GM04504 (cell line): ENCODE measurements at places on chromosomes 4 and X.

- DNase-seq: no peak
Observed at GRCh38 chr4:2286904-2287593, 25.1 kb upstream of the MXD4 start.

GRCh38 chrX:49179358-49179757 lies 6.8 kb downstream of the PRICKLE3 start:
- no peak for DNase-seq

- DNase-seq: no peak
Observed at GRCh38 chr4:140277576-140277975, 95.9 kb upstream of the SCOC start.

DNA sequence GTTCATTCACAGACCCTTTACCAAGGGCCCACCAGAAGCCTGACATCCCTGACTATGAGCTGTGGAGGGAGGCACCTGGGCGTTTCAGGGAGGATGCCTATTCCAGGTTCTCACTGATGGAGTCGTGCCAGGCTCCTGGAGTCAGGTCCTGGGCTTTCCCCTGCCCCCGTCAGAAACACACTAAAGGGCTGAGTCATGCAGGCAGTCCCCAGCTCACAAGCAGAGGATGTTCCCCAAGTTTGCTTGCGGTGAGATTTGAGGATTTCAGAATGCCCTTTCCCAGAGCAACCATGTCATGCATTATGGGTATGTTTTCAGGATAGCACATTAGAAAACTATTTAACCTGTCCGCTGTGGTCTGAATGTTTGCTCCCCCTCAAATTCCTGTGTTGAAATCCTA lies 45.2 kb downstream of the FHDC1 start:
- no peak for DNase-seq

- no peak for DNase-seq
Observed at GRCh38 chrX:132671229-132671641, 182.4 kb upstream of the MBNL3 start.

- no peak for DNase-seq
Observed at GRCh38 chr4:151641983-151642382, 118.8 kb downstream of the GATB start.

GRCh38 chr4:176533159-176533558 lies 213.4 kb downstream of the SPCS3 start:
- no peak for DNase-seq

DNA sequence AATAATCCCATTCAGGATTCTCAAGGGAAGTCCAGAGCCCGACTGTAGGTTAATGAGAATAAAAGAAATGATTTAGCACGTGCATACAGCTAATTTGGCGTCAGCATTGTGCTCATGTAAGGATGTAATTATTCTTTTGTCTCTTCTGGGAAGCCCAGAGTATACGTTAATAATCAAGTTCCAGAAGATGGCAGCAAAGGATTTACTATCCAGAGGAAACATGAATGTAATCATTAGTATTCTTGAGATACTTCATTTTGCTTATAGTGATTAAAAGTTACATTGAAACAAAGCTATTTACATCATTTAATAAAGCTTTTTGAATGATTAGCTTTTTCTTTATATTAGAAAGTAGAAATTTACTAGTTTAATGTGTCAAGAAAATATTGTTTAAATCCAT lies 27.1 kb upstream of the MAP9 start:
- DNase-seq: no peak

GRCh38 chrX:19566359-19567222 lies 51.3 kb upstream of the MAP3K15 start:
- DNase-seq: peak; percentile 9

DNA sequence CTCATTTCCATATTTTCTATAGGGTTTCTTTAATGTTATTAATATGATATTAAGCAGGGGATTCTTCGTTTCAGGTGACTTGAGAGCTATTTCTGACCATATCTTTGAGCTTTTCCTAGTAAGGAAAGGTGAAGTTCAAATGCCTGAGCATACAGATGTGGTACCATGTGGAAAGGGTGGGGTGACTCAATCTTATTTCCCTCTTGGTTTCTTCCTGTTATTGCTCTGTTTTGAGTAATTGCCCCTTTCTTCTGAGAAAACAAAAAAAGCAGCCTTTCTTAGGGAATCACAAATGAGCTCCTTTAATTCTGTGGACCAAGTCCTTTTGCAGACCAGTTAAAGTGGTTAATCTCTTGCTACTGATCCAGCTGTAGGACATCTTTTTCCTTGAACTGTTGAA lies 41.0 kb upstream of the AGA start:
- DNase-seq: no peak

DNA sequence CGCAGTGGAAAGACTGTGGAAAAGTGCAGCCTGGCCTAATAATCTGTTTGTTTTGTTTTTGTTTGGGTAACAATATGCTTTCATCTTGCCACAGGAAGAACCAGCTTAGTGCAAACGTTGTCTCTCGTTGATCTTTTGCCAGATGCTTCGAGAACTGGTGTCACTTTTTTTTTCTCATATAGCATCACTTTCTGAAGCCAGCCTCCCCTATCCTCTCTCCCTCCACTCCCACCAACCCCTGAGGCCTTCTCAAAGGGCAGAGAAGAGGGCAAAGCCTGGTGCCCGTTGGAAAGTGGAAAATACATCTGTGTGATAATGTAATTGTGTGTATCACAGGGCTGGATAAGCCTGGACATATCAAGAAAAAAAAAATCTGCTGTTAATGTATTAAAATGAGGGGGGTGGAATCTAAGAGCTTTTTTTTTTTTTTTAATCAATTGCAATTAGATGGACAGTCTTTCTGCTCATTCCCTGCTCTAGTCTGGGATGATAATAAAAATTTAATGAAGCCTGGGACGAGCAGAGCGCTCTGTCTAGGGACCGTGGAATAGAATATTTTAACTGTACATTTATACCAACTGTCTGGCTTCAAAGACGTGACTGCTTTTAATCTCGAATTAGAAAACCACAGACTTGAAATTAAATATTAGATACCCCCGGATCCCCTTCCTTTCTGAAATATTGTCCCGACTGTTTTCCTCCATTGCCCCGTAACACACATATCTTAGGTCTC lies 8.1 kb downstream of the POU4F2 start:
- DNase-seq: no peak

- DNase-seq: no peak
Observed at GRCh38 chr4:184397516-184398163, 76.7 kb downstream of the IRF2 start.

DNA sequence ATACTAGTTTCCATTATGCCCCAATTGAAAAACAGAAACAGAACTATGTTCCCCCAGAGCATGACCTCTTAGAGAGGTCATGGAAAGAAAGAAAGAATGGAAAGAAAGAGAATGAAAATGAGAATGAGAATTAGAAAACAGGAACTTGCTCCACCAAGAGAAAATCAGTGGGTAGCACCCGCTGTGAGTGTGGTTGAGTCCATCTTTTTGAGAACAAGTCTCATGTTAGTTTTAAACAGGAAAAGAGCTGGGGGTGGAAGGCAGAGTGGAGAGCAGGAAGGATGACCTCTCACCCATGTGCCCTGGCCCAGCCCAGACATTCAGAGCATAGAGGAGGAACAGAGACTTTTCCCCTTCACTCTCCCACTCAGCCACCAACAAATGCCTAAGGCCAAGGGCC lies 4.9 kb downstream of the GSX2 start:
- DNase-seq: no peak

DNA sequence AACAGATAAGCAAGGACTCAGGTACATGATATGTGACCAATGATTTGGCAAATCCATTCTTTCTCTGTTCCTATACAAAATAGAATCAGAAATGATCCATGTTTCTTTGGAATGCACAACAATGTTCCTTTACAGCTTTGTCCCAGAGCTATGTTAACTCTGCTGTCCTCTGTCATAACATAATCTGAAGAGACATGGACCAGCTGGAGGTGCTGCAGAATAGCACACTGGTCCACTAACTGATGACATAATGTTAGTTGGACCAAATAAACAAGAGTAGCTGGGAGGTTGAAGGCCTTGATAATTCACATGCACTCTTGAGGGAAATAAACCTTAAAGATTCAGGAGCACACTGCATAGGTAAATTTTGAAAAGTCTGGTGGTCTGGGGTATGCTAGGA lies 23.0 kb upstream of the DHX15 start:
- no peak for DNase-seq

DNA sequence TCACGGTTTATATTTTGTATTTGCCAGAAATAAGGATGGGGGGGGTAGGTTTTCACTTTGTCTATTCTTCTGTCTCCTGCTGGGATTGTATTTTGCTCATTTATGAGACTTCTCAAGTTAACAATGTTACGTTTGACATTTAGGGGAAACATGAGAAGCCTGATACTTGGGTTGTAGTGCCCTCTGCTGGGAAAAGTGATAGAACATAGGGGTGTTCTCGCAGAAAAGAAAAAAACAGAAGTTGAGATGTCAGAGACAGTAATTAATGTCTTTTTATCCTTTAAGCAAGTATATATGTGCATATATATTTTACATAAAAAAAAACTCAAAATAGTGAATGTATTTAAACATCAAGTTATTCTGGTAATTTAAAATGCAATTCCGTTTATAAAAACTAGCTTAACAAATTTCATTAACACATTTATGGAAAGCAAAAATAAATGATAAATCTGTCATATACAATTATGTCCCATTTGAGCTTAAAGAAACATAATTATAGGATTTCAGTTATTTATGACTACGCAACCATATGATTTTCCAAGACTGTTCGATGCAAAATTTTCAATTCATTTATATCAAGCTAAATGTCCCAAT lies 46.0 kb upstream of the TMPRSS11F start:
- peak; percentile 24 for DNase-seq

DNA sequence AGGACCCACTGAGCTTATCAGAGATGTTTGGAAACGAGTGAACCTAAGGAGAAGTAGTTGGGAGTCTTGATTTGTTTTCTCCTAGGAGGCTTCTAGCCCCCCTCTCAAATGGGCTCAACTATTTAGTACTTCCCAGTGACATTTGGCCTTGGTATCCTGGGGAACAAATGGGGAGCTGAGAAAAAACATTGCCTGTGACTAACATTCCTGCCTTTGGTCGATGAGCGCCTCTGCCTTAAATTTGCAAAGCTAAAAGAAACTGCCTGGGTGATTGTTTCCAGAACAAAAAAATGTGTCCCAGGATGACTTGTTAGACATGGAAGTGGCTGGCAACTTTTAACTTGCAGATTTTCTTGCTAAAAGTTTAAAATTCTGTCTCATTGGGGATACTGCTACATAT lies 58.8 kb upstream of the IGFBP7 start:
- no peak for DNase-seq

- no peak for DNase-seq
Observed at GRCh38 chr4:27592738-27593137, 732.1 kb downstream of the STIM2 start.

GRCh38 chr4:54924891-54925290 lies 200.5 kb downstream of the KDR start:
- DNase-seq: no peak

DNA sequence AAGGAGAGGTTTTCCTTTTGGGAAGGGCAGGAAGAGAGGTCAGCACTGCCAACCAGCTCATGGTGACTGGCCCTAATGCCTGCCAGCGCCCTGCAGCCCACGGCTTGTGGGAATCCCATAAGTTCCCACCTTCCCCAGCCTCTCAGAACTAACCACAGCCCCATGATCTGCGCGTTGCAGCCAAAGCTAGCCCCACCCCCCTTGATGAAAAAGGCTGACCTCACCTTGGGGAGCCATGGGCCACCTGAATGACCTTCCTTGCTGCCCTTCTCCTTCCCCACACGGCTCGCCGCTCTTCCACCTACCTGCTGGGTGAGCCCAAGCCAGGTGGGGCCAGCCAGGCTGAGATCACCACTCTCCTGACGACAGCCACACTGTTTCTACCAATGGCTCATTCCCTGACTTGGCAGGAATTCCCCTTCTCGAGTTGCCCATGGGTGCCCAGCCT lies 3.9 kb upstream of the ELF4 start:
- no peak for DNase-seq

DNA sequence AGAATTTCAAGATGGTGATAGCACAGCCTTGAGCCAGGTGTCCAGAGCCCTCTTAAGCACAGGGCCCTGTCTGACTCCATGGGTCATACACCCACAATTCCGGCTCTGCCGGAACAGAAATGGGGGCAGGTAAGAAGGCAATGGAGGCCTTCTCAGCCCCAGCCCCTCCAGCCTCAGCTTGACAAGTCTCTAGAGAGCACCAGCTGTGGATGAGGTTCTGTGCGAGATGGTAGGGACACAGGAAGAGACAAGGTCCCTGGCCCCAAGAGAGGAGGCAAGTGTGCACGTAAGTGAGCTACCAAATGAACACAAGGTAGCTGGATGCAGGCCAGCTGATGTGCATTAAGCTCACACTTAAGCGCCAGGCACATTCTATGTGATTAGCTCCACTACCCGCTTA lies 2.4 kb upstream of the PRRG3 start:
- no peak for DNase-seq

- no peak for DNase-seq
Observed at GRCh38 chr4:74969507-74970474, 36.9 kb downstream of the PARM1 start.
